ENCODE measurements at places on chromosomes 2 and 18.

GRCh38 chr18:9568186-9568585, 46.2 kb downstream of the PPP4R1 start:
- DNase-seq = no peak

DNA sequence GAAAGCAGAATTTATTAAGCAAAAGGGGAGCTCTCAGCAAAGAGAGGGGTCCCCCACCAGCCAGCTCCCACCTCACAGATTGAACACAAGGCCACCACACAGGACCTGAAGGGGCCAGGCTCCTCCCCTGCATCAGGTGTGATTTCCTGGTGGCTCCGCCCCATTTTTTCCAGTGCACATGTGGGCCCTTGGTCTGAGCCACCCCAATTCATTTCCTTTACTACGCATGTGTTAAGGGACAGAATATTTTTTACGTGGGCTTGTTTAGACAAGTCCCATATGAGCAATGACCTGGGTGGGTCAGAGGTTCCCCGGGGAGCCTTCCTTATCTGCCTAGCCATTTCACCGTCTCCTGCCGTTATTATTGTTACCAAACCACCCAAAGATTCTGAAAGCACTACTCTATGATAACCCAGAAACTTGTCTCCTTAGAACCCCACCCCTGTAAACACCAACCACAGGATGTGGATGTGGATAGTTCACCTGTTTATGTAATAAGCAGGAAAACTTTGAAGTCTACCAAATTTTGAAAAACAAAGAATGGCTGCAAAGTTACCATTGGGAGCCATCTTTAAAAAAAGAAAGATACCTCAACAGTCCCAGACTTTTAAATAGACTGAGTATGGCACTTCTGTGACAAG, 191.7 kb downstream of the CD226 start:
- no peak for DNase-seq

GRCh38 chr2:44086629-44087028, 82.0 kb upstream of the PPM1B start:
- DNase-seq = no peak

DNA sequence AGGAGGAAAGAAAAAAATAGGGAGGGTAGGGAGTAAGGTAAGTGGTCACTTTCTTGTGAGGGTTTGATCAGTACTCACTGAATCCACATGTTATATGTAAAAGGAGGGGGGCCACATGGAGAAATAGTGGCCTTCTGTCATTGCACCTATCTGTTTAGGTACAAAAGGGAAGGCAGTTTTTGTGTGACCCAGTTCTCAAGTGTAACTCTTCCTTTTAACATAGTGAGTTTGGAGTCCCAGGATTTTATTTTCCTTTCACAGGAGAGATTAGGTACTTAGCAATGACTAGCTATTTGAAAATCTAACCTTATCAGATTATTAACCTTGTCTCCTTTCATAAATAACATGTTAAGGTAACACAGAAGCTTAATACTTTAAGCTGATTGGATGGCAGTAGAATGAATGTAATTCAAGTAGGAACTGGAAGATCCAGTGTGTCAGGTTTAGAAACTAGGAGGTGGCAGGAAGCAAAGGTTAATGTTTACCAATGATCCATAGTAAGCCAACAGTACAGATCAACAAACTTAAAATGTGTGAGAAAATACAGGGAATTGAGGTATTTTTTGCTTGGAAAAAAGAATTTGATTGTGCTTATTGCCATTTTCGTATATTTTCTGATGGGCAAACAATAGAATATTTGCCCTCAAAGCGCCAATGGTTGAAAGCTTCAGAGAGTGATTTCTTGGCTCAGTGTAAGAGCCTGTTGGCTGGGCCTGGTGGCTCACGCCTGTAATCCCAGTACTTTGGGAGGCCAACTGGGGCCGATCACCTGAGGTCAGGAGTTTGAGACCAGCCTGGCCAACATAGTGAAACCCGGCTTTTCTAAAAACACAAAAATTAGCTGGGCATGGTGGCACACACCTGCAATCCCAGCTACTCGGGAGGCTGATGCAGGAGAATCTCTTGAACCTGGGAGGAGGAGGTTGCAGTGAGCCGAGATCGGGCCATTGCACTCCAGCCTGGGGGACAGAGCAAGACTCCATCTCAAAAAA, 11.3 kb downstream of the HNMT start:
- peak; percentile 62 for DNase-seq

DNA sequence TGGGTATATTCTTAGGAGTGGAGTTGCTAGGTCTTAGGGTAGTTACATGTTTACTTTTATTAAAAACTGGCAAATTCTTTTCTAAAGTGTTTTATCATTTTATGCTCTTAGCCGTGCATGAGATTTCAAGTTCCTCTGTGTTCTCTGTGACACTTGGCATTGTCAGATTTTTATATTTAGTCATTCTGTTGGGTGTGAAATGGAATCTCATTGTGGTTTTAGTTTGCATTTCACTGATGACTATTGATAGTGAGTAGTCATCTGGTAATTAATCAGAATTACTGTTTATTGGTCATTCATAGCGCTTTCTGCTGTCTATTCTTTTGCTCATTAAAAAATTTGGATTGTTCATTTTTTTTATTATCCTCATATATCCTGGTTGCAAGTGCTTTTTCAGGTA, 34.1 kb downstream of the RAB3GAP1 start:
- DNase-seq = no peak

DNA sequence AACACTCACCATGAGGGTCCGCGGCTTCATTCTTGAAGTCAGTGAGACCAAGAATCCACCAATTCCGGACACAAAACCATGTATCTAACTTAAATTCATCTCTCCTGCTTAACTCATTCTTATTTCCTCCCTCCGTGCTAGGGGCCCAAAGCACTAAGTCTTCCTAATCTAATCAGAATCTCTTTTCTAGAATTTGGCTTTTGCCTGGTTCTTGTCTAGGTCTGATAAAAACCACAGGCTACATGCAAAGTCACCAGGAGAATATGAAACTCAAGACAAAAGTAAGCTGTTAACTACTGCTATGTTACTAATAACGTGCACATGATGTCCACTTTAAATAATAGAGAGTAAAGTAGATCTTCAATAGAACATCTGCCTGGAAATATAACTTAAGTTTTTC, 69.9 kb downstream of the TRIP12 start:
- DNase-seq = no peak

GRCh38 chr18:57446322-57446721, 11.1 kb downstream of the ONECUT2 start:
- DNase-seq = peak; percentile 17

DNA sequence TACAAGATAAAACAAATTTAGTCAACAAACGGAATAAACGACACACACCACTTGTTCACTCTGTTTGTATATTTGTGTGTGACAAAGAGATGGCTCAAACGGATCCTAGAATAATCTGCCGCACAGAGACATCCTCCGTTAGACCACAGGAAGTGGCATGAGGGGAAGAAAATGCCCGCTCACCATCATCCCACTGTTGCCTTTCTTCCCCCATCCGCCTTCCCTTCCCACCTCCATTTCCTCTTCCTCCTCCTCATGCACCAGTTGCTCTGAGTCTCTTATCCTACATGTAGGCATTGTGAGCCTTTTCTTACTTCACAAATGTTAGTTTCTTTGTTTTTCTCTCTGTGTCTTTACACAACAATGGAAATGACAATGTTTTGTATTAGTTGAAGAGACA, 228.5 kb upstream of the SMIM21 start:
- DNase-seq = no peak

DNA sequence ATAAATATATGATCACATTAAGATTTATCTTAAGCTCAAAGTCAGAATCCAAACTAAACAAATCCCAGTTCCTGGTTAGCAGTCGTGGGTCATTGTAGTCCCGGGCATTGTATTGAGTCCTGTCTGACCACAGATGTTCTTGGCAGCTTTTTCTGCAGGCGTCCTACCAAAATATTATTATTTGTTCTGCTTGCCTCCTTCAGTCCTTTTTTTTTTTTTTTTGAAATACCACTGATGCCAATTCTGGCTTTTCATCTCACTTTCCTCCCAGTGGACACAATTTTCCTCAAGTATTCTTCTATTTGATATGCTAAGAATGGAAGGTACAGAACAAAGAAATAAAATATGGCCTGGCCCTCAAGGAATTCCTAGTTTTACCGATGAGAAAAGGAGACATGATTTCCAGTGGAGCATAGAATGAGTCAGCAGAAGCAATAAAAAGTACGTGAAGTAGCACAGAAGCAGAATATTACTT, 151.6 kb downstream of the CSRNP3 start:
- peak; percentile 5 for DNase-seq

DNA sequence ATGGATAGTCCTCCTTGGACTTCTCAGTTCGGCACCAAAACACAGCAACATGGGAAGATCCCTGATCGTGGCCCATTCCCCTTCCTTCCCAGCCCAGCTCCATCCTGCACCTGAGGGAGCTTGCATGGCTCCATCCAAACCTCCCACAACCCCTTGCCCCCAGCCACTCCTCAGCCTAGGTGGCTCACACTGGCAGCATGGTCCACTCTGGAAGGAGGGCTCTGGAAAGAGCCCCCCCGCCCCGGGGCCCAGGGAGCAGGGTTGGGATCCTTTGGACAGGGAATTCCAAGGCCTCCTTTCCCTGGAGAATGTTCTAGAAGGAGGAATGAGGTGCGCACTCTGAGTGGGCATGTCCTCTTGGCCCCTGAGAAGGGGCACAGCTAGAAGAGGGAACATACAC, 62.8 kb upstream of the ID2 start:
- no peak for DNase-seq

DNA sequence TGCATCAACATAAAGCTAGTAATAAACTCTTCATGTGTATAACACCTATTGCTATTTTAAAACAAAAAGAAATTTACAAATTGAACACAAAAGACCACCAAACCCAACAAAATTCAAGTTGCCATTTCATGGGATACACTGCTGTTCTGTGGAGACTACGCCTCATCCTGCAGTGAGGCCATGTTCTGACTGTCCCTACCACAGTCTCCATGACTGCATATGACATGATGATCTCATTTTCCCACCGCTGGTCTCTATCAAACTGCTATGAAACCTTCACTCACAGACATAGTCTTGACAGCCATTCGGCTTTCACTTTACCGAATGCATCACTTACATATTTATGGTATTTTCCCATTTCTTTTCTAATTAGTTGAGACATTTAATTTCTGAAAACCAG, 21.2 kb upstream of the VWA3B start:
- DNase-seq = no peak

GRCh38 chr2:238256594-238257104, 16.8 kb upstream of the HES6 start:
- DNase-seq = peak; percentile 88

- DNase-seq = no peak
Observed at GRCh38 chr2:32424739-32425138, 67.9 kb downstream of the BIRC6 start.

DNA sequence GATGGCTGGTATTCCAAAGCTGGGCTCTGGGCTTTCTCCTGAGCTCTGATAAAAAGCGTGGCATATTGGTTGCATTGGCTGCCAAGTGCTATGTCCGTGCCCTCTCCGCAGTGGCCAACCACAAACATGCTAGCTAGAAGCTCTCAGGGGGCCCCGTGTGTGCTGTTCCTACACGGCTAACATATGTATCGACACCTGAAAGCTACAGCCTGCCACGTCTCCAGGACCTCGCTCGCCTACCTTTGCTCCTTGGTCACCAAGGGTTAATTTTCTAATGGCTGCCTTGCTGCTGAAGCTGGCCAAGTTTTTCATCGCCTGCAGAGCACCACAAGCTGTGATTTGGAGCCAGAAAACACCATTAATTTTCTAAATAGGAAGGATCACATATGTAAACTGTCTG, 888.4 kb downstream of the BCL11A start:
- DNase-seq = no peak

GRCh38 chr2:181255651-181256050, 201.5 kb upstream of the ITGA4 start:
- no peak for DNase-seq

GRCh38 chr2:24471662-24472061, 19.4 kb upstream of the NCOA1 start:
- no peak for DNase-seq

GRCh38 chr2:73000808-73001570, 70.5 kb downstream of the SFXN5 start:
- DNase-seq = no peak
